ENCODE measurements at places on chromosomes 5 and 9.

DNA sequence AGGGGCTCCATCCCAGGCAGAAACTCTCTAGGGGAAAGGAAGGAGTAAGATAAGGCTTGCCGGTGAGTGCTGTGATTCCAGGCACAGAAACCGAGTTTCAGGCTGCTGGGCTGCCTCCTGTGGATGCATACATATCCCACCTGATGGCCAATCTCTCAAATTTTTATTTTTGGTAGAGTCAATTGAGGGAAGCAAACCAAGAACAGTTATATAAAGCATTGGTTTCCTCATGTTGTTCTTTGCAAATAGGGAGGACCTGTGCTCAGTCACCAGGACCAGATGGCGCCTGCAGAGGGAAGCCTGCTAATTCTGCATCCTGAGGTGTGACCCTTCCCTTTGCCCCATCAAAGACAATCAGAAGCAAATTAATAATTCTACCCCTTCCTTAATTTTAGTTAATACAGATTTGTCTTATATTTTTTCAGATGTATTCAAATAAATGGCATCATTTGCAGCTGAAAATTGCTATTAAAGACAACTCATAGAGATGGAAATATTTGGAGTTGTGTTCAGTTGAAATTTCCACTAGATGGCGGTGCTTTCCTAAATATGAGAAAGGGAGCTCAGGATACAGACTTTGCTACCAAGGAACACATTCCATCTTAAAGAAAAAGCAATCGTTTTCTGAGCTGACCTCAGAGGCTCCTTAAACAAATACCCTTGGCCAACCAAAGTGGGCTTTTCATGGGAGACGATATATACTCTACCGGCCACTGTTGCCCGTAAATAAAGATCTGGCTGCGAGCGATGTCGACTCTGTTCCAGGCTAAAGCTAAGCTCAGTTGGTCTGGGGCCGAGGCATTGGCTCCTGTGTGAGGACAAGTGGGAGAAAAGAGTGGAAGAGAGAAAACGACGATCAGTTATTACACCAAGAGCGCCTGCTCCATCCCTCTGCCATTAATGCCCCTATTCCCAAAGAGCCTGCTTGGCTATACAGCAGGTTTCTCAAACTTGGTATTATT lies 225.7 kb upstream of the KLF9 start:
- DNase-seq: peak; percentile 74

DNA sequence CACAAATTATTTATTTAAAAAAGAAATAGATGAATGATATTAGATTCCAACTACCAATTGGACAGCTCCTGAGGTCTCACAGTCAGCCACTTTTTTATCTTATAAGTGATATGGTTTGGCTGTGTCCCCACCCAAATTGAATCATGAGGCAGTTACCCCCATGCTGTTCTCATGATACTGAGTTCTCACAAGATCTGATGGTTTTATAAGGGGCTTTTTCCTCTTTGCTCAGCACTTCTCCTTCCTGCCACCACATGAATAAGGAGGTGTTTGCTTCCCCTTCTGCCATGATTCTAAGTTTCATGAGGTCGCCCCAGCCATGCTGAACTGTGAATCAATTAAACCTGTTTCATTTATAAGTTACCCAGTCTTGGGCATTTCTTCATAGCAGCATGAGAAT lies 12.9 kb downstream of the NLN start:
- no peak for DNase-seq

DNA sequence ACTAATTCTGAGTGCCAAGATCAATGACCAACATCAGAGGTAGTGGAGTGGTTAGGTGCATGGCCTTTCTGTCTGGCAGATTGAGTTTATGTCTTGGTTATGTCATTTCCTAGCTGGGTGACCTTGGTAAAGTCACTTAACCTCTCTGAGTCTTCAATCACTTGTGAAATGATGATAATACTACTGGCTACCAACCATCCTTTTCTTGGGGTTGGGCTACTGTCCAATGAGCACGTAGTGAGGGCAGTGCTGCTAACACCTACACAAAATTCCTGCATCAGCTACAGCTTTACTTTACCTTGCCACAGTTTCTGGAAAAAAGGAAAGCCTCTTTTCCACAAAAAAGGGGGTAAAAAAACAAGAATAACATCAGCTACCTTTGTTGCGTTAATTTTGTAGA lies 12.4 kb downstream of the IL12B start:
- DNase-seq: no peak

DNA sequence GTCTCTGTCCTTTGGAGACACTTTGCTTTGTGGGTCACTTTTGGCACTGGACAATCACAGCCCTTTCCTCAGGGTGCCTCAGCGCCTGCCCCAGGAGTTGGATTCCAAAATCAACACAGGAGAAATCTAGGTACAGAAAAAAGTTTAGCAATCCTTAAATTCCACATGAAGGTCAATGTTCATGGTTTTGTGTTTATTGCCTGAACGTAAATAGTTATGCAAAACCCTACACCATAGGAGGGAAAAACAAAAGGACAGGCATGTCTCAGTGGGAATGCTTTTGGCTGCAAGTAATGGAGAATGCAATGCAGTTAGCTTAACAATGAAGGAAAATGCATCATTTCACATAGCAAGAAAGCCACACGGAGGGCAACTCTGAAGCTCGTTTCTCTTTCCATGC lies 6.5 kb upstream of the HMCN2 start:
- DNase-seq: no peak

DNA sequence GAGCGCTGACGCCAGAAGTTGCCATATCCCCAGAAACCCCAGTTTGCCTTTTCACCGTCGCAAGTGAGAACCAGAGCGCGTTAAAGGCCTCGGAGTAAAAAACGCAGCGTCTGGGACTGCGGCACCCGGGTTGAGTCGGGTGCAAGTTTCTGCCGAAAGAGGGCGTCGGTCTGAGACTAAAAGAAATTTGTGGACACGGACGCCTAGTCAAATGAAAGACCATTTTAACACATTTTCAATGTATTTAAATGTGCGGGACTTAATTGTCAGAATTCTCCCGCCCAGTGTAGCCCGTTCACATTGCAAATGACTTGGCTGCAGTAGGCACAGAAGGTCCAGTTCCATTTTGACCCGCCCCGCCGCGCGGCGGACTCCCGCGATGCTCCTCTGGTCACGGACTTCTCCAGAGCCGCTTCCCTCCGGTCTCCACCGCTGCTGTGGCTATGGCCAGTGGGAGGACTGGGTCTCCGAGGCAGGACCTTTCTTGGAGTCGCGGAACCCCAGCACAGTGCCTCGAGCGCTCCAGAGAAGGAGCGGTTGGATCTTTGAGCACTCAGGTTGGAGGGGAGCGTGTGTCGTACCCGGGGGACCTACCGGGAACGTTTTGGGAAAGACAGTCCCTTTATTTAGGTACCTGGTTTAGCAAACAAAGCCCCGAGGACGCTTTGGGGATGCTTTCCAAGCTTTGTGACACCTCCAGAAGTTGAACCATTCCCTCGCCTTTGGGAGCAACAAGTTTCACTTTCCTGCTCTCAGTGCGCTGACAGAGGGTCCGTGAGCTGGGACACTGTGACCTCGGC lies 1.2 kb upstream of the NPR3 start:
- peak; percentile 86 for DNase-seq

GRCh38 chr5:95920822-95921221 lies 40.8 kb downstream of the ELL2 start:
- DNase-seq: no peak

DNA sequence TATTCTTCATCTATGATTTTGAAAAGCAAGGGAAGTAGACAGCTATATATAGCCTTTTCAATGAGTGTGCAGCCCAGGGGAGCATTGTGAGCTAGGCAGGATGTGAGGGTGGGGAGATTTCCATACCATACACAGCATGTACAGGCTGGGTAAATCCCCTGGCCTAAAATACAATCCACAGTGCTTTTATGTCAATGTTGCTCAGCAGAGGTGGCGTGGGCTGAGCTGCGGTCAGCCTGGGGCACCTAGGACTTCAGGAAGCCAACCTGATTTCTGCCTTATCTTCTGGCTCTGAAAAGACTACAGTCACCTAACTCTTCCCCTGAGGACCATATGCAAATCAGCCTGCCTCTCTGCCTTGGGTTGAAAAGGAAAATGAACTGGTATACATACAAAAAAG lies 6.3 kb upstream of the GARIN3 start:
- DNase-seq: no peak

GRCh38 chr5:77871016-77871415 lies 94.9 kb upstream of the TBCA start:
- DNase-seq: no peak

- DNase-seq: no peak
Observed at GRCh38 chr5:142222866-142223558, 101.8 kb downstream of the SPRY4 start.

DNA sequence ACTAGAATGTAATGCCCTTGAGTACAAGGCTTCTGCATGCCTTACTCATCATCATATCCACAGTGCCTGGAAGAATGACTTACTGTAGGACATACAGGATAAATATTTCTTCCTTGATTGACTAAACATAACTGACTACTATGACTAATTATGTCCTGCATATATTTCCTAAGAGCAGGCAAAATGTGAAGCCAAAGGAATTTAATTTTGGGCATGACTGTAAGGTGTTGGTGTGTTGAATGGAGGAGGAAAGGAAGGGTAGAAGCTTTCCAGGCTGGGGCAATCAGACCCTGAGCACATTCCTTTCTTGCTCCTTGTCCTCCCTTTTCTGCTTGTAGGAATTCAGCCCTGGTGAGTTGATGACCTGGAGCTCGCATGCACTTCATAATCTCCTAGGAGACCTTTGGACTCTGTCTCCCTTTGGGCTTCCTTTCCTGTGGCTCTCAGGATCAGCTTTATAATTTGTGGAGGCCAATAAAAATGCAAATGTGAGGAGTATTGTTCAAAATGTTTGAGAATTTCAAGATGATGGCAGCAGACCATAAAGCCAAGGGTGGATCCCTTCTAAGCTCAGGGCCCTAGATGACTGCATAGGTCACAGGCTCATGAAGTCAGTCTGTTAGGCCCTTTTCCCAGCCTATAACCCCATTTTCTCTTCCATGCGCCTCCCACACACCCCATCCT lies 174.0 kb downstream of the HMHB1 start:
- peak; percentile 90 for DNase-seq

- no peak for DNase-seq
Observed at GRCh38 chr5:154319736-154320135, 126.1 kb upstream of the SAP30L start.

GRCh38 chr9:37761511-37761910 lies 7.9 kb downstream of the TRMT10B start:
- DNase-seq: peak; percentile 86

DNA sequence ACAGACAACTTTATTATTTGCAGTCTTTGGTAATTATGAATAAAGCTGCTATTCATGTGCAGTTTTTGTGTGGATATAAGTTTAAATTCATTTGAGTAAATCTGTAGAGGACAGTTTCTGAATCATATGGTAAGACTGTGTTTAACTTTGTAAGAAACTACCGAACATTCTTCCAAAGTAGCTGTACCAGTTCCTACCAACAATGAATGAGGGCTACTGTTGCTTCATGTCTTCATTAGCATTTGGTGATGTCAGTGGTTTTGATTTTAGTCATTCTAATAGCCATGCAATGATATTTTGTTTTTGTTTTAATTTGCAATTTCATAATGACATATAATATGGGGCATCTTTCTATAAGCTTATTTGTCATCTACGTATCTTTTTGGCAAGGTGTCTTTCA lies 501.3 kb upstream of the RORB start:
- DNase-seq: no peak

GRCh38 chr5:80569961-80570786 lies at the start of gene ANKRD34B:
Gene ANKRD34B, minus strand, starts transcription at chr5:80570280. Its CDS starts 10,261 bp downstream, at chr5:80560019.
- DNase-seq: peak; percentile 6

GRCh38 chr9:35254237-35254636 lies 92.4 kb downstream of the UNC13B start:
- DNase-seq: no peak

GRCh38 chr9:36623280-36623679 lies 50.6 kb downstream of the MELK start:
- DNase-seq: peak; percentile 46

- peak; percentile 95 for DNase-seq
Observed at GRCh38 chr9:93119953-93120845, 13.9 kb downstream of the NINJ1 start.

Data from EH (cell line).